ENCODE measurements at places on chromosomes 12 and 14.

GRCh38 chr14:77085538-77085937 lies 12.5 kb upstream of the CIPC start:
- no peak for DNase-seq

DNA sequence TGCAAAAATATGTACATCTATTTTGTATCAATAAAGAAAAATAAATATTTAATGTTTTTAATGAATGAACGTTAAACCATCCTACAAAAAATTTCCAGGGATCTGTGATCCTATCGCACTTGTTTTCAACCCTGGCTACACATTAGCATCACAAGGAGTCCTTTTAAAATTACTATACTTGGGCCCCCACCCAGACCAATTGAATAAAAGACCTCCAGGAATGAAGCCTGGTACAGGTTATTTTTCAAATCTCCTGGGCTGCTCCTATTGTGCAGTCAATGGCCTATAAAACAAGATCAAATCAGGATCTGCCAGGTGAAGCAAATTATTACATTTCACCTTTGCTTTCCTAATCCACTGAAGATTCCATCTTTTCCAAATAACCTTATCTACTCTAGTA lies 33.4 kb upstream of the GXYLT1 start:
- no peak for DNase-seq

DNA sequence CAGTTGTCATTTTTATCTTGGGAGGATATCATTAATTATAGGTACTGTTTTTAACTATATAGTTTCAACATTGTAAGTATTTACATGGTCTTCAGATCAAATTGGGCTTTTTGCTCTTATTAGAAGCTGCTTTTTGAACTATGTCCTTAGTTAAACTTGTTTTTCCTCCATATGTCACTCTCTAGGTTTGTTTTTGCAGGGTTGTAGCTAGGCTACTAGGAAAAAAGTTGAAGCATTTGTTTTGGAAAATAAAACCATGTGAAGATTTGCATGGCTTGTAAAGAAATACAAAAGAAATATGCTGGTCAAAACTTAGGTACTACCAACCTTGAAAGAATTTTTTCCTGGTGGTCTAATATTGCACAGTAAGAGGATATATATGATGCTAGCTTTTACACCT lies 3.4 kb downstream of the ARID2 start:
- DNase-seq, result peak; percentile 21

- DNase-seq, result no peak
Observed at GRCh38 chr14:102738373-102739189, 38.7 kb upstream of the TRAF3 start.

- DNase-seq, result no peak
Observed at GRCh38 chr12:131865180-131865875, 29.1 kb upstream of the ULK1 start.

DNA sequence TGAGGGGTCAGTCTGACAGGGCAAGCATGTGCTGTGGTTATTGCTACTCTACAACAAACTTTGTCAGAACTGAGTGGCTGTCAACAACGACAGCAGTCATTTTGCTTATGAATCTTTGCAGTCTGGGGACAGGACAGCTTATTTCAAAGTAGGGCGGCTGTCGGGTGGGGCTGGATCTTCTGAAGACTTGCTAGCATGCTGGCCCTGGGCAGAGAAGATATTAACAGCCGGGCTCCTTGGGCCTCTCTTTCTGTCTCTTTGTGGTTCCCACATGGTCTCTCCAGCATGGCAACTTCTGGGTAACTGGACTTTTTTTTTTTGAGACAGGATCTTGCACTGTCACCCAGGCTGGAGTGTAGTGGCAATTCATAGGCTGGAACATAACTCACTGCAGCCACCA lies 33.9 kb upstream of the ALDH2 start:
- no peak for DNase-seq

DNA sequence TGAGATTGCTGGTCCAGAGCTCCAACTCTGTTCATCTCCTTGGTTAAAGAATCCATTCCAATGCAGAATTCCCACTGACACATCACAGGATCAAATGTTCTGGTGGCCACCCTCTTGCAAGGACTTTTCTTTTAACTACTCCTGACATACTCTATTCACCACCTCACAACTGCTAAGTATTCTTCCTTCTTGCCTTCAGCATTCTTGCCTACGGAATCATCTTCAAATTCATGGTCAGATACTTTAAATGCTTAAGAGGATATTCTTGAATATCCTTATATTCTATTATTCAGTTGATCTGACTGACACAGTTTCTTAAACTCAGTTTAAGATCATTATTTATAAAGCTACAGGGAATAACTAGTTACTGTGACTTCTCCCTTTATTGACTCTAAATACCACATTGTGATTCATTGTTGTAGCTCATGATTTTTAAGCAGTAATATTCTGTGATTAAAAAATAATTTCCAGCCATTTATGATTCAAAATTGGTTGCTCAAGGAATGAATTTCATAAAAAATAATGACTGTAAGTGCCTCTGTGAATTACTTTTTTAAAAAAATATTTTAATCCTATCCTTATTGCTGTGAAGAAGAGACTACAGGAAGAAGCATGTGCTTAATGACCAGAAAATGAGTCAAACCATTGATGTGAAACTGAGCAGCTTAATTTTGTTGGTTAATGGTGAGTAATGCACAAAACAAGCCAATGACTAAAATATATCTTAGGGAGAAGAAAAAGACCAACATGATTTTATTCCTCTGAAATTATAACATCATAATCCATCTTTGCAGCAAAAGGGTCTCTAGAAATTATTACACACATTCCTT lies 207.1 kb downstream of the PIK3C2G start:
- DNase-seq, result no peak

- no peak for DNase-seq
Observed at GRCh38 chr14:45641541-45641940, 388.5 kb upstream of the MIS18BP1 start.

GRCh38 chr12:77746096-77746495 lies 84.6 kb upstream of the NAV3 start:
- no peak for DNase-seq

GRCh38 chr12:94644141-94644979 lies 6.0 kb downstream of the TMCC3 start:
- DNase-seq, result peak; percentile 49

- DNase-seq, result no peak
Observed at GRCh38 chr14:73627151-73627558, 14.8 kb downstream of the ACOT6 start.

GRCh38 chr12:88579161-88579517 lies 1.1 kb downstream of the KITLG start:
- DNase-seq, result peak; percentile 10

DNA sequence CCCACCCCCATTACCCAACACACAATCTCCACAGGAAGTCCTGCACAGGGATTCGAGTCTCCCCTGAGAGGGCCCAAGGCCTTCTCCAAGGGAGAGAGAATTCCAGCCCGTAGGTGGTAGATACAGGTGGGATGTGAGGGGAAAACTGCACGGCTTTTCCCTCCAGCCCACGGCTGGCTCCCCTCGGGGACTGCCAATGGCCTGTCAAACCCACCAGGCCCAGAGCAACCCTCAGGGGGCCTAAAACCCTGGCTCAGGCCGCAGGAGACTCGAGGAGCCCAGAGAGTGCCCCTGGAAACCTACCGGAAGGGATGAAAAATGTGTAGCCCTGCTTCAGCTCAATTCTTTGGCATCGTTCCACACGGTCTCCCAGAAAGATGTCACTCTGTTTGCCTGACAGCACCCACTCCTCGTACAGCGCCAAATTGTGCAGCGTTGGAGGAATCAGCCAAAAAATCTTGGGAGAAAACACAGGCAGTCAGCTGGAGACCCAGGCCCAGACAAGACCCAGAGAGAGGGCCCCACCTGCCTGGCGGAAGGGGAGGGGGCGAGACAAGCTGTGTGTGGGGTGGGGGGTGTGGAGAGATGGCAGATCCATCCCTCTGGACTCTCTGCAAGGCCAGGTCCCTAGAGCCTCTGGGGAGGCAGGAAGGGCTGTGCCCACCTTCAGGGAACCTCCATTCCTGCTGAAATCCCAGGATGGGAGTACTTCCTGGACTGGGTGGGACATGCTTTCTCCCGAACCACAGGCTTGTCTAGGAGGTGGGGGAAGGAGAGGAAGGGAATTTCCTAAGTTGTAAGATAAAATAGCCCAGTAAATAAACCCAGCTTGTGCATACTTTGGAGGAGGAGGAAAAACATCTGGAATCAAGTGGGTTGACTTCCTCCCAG lies 48.1 kb downstream of the KDM2B start:
- no peak for DNase-seq

DNA sequence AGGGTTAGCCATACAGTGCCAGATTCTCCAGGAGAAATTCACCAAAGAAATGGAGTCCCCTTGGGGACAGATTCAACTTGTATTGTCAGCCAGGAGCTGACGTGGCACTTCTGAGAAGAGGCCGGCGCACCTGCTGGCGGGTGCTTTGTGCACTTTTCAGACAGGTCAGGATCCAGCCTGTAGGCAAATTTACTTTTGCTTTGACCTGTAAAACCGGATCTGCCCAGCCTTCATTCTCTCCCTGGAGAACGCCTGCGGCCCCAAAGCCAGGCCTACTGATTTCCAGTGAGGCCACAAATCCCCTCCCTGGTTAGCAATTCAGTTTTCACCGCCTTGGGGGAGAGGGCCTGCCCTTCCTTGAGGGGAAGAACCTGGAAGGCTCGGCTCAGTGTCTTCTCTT lies 17.4 kb downstream of the P2RX4 start:
- DNase-seq, result no peak

DNA sequence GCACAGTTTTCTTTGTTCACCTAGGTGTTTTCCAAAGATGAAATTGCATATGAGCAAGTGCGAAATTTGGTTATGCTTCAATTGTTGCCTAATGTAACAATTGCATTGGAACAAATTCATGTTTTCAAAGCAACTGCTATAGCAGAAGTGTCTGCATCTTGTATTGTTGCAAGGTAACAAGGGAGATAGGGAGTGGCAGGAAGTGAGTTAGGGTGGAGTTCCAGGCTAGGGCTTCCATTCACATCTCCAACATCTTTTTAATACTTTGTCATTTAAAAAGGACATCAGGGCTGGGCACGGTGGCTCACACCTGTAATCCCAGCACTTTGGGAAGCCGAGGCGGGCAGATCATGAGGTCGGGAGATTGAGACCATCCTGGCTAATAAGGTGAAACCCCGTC lies 312.3 kb upstream of the E2F7 start:
- DNase-seq, result no peak

- DNase-seq, result no peak
Observed at GRCh38 chr12:1083889-1084262, 92.9 kb downstream of the ERC1 start.

GRCh38 chr12:102509123-102509626 lies 28.8 kb upstream of the IGF1 start:
- DNase-seq, result no peak

- no peak for DNase-seq
Observed at GRCh38 chr14:64089920-64090319, 204.3 kb downstream of the ESR2 start.

GRCh38 chr12:89372584-89373370 lies 20.5 kb upstream of the DUSP6 start:
- no peak for DNase-seq

- DNase-seq, result peak; percentile 30
Observed at GRCh38 chr12:53053218-53054111, 3.6 kb downstream of the TNS2 start.

DNA sequence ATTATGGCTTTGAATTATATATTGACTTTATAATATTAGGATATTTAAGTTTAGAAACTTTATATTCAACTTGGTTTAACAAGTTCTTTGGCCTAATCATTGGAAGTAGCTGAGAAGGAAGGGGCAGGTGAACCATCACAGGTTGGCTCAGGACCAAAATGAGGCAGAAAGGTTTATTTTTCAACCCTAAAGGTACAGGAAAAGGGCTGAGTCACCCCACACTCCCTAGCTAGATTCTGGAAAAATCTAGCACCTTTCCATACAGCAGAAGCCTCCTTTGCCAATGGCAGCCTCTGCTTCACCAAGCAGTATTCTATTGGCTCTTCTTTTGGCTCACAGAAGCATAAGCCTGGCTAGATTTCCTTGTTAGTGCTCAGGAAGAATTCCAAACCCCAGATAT lies 19.3 kb upstream of the MED6 start:
- no peak for DNase-seq

DNA sequence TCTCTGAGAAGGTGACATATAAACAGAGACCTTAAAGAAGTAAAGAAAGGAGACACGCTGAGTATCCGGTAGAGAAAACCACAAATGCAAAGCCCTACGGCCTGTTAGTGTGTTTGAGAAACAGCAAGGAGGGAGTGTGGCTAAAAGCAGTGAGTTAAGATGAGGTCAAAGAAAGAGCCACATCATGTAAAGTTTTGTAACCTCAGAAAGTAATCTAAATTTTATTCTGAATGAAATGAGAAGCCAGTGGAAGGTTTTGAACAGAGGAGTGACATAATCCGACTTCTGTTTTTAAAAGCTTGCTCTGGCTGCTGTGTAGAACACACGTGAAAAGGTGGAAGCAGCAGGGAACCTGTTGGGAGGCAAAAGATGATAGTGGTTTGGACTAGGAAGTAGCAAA lies 32.6 kb downstream of the PPP2R5E start:
- DNase-seq, result peak; percentile 4

DNA sequence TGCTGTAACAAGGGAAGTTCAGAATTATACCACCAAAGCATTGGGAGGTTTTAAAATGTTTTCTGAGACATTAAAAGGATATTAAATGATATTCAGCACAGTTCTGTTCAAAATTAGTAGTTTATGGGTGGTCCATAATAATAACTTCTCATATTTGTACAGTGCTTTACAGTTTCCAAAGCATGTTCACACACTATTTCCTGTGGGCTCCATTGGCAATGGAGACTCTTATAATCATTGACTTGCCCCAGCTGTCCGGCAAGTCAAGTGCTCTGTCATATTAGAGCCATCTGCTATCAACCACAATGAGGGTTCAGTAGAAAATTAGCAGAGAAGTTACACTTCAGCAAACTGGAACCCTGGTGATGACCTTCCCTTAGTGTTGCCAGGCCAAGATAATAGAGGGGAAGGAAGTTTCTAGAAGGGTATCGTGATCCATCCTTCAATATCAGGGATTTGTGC lies 526.6 kb upstream of the CCDC196 start:
- DNase-seq, result no peak

DNA sequence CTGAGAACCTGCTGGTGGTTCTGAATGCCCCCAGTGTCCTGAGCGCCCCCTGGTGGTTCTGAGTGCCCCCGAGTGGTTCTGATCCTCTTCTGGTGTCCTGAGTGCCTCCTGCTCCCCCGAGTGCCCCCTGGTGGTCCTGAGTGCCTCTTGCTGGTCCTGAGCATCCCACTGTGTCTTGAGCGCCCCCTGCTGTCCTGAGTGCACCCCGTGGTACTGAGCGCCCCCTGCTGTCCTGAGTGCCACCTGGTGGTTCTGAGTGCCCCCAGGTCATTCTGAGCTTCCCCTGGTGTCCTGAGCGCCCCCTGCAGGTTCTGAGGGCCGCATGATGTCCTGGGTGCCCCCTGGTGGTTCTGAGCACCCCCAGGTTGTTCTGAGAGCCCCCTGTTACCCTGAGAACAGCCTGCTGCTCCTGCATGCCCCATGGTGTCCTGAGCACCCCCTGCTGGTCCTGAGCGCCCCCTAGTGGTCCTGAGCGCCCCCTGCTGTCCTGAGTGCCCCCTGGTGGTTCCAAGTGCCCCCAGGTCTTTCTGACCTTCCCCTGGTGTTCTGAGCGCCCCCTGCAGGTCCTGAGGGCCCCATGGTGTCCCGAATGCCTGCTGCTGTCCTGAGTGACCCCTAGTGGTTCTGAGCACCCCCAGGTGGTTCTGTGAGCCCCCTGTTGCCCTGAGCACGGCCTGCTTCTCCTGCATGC lies 1165.4 kb downstream of the TMEM121 start:
- DNase-seq, result peak; percentile 72
